ENCODE measurements at places on chromosomes 2 and 18.

DNA sequence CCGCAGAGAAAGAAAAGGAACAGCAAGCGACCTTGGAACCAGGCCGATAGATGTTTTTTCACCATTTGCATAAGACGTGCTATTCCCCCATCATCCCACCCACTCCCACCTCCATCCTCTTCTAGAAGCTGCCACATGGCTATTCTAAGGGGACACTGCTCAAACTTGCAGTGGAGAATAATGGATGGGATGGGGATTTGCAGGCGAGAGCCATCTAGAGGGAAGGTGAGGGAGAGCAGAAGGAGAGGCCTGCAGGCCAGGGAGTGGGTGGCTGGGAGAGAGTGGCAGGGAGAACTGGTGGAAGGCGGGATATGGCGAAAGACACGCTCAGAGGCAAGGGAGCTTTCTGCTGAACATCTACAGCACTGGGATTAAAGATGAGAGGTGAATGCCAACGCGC, 84.9 kb downstream of the MAPK4 start:
- DNase-seq = no peak

- DNase-seq = no peak
These were observed 155.5 kb downstream of the ARHGAP28 start for GRCh38 chr18:6885006-6885481.

- no peak for DNase-seq
These were observed 21.1 kb downstream of the CPS1 start for GRCh38 chr2:210577263-210578071.

DNA sequence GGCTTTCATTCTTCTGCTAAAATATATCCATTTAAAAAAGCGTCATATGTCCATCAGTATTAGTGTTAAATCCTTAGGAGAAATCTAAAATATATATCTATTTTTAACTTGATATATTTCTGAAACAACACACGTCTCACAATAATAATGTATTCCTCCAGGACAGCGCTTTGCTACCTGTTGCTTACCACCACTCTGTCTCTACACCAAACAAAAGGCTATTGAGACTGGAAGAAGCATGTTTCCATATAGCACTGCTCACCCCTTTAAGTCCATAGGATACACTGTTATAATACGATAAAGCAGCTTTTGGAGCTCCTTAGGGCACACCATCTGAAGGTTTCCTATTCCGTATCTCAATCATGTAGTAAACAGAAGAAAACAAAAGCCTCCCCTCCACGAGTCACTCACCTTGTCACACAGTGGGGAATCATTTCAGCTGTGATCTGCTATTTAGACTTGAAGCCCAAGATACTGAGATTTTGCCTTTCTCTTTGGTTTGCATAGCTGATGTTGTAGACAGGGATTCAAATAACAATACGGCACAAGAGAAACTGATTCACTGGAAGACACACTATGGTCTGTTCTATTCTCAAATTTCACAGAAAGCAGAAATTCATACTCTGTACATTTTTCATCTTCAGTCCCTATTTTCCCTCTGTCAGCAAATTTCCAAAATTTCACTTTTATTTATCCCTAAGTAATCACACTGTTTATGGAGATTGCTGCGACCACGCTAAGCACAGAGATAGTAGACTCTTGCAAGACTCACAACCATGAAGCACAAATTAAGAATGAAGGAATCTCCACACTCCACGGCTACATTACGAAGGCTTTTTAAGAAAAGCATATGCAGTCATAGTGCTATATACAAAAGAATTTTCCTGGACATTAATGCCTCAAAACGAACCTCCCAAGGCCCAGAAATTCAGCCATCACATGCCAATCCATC, 187.1 kb downstream of the TCF4 start:
- no peak for DNase-seq

DNA sequence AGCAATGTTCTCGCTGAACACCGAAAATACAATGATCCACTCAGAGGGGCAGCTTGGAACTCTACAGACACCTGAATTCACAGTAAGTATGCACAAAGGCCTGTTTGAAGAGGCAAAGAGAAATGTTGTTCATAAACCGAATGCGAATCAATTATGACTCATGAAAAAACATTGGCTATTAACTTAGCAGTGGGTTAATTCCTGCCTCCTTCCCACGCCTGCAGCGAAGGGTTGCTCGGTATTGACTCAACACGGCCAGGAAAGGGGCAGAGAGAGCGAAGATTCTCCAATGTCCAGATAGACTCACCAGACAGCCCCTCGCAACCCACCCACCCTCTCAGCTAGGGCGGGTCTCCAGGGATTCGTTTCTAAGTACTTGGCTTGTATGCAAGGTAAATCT, 9.4 kb downstream of the CRACDL start:
- no peak for DNase-seq

GRCh38 chr2:171723716-171724683, 36.7 kb downstream of the DYNC1I2 start:
- DNase-seq = no peak

DNA sequence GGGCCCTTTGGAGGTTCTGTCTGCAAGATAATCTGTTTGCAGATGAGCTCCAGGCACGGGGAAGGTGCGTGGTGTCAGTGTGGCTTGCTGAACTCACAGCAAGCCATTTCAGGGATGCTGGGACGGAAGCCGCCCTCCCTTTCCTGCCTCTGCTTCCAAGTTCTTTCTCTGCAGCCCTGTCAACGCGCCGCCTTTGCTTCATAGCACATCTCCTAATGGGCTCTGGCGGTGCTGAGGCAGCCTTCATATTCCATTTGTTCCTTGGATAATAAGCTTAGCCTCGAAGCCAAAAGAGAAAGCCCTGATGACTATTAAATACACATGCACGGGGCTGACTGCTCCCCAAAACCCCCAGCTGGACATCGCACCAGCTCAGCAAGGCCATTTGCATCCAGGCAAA, 81.7 kb upstream of the TAF1B start:
- DNase-seq = no peak

DNA sequence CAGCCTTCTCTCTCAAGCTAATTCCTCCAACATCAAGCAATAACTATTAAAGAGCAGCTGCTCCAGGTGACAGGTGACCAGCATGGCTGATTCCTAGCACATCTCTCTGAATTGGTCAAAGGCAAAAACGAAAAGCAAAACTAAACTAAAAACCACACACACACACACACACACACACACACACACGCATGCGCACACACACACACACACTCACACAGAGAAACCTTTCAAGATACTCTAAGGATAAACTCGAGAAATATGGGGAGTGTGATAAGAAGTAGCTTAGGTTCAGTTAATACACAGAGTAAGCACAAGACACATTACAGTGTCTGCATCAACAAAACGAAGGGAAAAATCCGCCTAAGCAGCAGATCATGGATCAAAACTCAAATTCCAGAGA, 74.5 kb upstream of the FZD7 start:
- DNase-seq = no peak

- no peak for DNase-seq
These were observed 563 bp upstream of the GMCL1 start for GRCh38 chr2:69828938-69829255.

GRCh38 chr18:10923141-10923540, 226.2 kb downstream of the PIEZO2 start:
- DNase-seq = no peak

DNA sequence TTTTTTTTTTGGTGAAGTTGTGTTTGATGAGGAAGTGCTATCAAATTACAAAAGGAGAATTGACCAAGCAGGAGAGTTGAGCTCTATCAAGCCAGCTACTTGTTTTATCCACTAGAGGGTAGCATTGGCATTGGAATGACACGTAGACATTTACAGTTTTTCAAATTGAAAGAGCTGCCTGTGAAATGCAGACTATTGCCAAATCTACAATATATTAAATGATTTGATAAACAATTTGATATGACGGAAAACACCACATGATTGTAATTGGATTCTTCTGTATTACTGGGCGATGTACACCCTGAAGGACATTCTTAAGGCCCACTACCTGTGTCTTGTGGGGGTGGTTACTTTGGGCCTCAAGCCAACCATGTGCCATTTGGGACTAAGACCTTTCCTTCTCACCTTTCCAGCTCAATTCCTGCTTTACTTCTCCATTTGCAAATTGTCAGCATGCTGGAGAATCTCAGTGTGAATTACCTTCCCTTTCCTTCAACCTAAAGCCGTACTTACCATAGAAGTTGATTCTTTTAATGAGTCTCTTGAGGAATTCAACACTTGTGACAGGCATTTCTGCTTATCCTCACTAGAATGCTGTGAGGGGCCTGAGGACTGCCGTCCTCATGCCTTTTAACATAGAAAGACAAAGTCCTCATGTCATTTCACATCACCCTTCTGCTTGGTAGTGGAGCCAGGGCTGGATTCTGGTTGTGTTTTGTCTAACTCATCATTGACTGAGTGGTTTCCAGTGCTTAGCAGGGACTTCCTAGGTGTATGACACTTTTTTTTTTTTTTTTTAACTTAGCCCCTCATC, 134.8 kb upstream of the THUMPD2 start:
- no peak for DNase-seq

DNA sequence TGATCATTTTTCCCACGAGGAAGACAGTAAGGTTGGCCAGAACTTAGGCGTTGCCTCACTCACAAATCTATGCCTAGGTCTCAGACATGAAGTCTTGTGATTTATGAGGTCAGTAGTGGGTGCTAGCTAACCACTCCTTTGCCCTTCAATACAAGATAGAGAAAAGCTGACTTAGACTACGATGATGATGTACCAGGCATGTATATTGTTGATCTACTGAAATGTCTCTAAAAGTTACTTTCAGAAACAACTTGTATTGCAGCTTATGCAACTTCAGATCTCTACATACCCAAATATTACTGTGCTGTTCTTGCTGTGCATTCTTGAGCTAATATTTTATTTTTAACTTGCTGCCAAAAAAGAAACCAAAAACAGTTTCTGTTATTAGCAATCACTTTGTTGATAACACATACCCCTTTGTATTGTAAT, 30.6 kb downstream of the MAPRE2 start:
- DNase-seq = no peak

GRCh38 chr18:31667185-31667584, 17.2 kb downstream of the B4GALT6 start:
- no peak for DNase-seq

DNA sequence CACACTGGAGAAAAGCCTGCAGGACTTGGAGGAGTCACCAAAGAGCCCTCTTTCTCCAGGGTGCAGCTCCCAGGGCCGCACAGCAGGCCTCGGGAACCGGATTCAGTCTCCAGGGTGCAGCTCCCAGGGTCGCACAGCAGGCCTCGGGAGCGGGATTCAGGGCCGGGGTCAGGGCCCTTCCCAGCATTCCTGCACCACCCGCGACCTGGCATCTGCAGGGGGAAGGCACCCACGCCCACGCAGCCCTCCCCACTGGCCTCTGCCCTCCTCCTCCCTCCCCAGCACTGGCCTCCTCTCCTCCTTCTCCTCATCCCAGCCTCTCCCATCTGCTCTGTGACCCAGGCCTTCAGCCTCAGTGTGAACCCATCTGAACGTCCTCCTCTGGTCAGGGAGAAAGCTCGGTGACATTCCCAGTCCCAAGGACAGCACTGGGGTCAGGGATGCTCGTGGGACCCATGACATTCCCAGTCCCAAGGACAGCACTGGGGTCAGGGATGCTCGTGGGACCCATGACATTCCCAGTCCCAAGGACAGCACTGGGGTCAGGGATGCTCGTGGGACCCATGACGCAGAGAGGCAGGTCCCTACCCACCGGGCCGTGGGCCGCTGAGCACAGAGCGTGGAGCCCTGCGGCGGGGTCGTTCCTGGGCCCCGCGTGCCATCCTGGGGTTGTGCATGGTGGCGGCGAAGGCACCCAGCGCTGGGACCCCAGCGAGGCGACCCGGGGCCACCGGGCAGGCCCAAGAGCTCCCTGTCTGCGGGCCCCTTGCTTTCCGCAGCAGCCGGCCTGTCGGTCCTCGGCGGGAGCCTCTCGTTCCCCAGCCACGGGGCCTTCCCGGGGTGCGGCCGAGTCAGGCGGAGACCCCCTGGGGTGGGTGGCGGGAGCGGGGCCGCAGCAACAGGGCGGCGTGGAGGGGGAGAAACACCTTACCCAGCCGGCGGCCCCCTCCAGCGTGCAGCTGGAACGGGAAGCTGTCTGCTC, 550.2 kb upstream of the SALL3 start:
- no peak for DNase-seq

DNA sequence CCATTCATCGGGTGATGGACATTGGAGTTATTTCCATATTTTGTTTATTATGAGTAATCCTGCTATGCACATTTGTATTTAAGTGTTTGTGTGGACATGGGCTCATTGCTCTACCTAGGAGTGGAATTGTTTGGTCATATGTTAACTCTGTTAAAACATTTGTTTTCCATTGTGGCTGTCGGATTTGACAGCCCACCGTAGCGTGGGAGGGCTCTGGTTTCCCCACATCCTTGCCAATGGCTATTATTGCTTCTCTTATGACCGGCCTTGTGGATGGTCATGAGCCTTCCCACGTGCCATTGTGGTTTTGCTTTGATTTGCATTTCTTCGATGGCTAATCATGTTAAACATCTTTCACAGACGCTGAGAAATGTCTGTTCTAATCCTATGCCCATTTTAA, 92.0 kb downstream of the ZNF236 start:
- DNase-seq = no peak

DNA sequence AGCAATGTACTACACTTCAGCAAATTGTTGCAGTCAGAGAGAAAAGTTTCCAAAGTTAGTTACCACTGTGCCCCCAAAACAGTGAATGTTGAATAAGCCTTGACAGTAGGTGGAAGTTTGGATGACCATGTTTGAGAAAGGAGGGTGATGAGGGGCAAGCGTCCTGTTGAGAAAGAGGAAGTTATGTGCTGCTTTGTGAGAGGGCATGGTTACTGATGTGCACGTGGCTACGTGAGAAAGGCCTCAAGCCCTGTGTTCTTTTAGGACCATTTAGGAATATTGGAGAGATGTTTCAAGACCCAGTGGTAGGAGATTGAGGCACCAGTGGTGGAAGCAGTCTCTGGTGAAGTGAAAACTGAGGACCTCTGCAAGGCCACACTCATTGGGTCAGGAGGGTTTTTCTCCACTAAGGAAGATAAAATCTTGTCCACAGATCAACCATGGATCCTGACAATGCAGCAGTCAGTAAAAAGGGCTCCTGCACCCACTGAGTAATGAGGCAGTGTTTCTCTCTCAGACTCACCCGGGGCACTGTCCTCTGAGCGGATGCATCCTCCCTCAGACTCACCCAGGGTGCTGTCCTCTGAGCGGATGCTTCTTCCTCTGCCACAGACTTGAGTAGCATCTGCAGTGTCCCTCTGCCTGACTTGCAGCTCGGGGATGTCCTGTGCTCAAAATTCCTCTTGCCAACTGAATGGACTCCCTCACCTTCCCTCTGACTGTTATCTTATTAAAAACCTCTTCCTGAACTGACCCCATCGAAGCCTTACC, 34.7 kb upstream of the ACTR3 start:
- DNase-seq = no peak

GRCh38 chr2:229873123-229873581, 48.7 kb downstream of the TRIP12 start:
- DNase-seq = no peak

- no peak for DNase-seq
These were observed 61.3 kb upstream of the CSRNP3 start for GRCh38 chr2:165408186-165408585.

DNA sequence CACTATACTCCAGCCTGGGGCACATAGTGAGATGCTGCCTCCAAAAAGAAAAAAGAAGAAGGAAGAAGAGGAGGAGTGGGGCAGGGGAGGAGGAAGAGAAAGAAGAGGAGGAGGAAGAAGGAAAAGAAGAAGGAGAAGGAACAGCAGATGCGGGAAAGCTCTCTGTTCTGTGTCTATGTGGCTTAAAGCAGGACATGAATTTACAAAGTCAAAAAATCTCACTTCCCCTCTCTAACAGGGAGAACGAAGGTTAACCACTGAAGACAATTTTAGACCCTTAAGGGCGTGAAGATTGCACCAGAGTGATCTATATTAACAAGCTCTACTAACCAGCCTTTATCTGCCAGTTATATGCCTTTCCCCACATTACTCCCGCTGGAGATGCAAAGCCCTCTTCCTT, 258.9 kb downstream of the METTL4 start:
- no peak for DNase-seq

GRCh38 chr18:21557607-21558253, 42.8 kb downstream of the ESCO1 start:
- no peak for DNase-seq

Measured in stimulated activated CD8-positive, alpha-beta memory T cell treated with anti-CD3 and anti-CD28 coated beads, Interleukin-15, amount 100 ng/mL, for 24 hours (primary cell).